ENCODE measurements at places on chromosomes 2 and 18. TPM values are rescaled to one million over a fixed set of nuclear protein-coding genes. Genes with fewer than 3 reads are reported as not detected.

RPRM gene
- total RNA-seq, result not detected

PRKAG3 gene
- total RNA-seq, result not detected

DNER gene
- 2.6 TPM for total RNA-seq

AQP4 gene
- not detected for total RNA-seq

FBLN7 gene
- total RNA-seq, result 2.2 TPM

EXOC6B gene
- total RNA-seq, result 28.6 TPM

CD8B2 gene
- total RNA-seq, result not detected

CFAP65 gene
- total RNA-seq, result not detected
